ENCODE measurements at places on chromosomes 5 and 9.

GRCh38 chr5:53556001-53556400 is 4.4 kb upstream of the NDUFS4 start:
- DNase-seq = no peak

DNA sequence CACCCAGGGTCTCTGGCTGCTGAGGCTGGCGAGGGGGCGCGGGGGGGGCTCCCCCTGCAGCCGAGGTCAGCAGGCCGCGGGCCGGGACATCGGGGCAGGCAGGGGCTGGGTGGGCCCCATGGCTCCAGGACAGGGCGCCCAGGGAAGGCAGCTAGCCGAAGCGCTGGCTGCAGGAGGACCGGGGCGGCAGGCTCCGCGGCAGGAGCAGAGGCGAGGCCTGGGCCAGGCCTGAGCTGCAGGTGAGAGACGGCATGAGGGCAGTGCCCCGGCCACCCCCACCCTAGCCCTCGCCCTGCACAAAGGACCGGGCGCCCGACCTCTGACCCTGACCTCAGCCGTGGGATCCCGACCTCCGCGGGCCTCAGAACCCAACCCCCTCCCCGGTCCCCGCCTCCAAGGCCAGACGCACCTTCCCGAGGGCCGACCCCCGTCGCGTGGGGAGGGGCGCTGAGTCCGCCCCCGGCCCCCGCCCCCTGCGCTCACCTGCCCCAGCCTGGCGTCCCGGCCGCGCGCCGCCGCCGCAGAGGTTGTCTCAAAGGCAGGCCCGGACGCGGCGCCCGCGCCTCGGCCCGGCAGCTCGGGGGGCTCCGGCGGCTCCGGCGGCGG is 431 bp downstream of the RNF208 start:
- peak; percentile 94 for DNase-seq

- DNase-seq = peak; percentile 70
Measured at GRCh38 chr5:171313481-171314206, 4.6 kb downstream of the TLX3 start.

- no peak for DNase-seq
Measured at GRCh38 chr9:136851941-136852663, at the start of gene MAMDC4. Gene MAMDC4 (plus strand): TSS chr9:136852346. CDS start chr9:136852417, 71 bp downstream.

All from H7 (cell line).